Activated naive CD4-positive, alpha-beta T cell treated with anti-CD3 and anti-CD28 coated beads for 36 hours (primary cell): ENCODE measurements at places on chromosomes 6 and 20.

- DNase-seq = no peak
Observed at GRCh38 chr6:170096191-170096802, 194.6 kb downstream of the DLL1 start.

DNA sequence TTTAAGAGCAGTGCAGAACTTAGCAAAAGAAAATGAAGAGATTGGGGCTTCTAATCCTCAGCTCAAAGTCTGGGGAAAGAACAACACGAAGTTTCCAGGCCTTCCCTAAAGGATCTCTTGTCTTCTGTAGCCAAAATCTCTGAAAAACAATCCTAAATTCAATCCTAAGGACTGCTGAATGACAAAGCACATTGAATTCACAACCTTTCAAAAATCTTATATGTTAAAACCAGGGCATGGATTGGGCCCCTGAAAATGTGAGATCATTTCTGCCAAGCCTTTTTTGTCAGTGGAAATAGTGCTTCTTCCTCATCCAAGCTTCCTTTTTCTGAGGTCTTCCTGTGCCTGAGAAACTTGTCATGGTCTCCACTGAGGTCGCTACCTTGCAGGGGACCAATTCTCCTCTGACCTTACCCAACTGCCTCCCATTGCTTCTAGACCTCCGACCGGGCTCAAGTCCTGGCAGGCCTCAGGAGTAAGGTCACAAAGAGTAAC lies 126.2 kb upstream of the ARID1B start:
- DNase-seq = no peak

DNA sequence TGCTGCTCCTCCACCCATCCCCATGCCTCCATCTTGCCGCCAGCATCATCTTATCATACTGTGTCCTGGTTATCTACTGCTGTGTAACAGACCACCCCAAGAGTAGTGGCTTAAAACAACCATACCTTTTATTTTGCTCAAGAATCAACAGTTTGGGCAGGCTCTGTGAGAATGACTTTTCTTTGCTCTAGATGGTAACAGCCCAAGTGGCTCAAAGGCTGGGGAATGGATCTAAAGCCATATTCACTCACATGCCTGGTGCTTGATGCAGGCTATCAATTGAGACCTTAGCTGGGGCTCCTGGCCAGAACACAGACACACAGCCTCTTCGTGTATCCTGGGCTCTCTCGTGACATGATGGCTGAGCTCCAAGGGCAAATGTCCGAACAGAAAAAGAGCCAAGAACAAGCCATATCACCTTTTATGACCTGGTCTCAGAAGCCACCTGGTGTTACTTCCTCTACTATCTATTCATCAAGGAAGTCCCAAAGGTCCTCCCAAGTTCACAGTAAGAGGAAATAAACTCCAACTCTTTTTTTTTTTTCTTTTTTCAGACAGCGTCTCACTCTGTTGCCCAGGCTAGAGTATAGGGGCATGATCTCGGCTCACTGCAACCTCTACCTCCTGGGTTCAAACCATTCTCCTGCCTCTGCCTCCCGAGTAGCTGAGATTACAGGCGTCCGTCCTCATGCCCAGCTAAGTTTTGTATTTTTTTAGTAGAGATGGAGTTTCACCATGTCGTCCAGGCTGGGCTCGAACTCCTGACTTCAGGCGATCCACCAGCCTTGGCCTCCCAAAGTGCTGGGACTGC lies 159.3 kb upstream of the JARID2 start:
- no peak for DNase-seq

DNA sequence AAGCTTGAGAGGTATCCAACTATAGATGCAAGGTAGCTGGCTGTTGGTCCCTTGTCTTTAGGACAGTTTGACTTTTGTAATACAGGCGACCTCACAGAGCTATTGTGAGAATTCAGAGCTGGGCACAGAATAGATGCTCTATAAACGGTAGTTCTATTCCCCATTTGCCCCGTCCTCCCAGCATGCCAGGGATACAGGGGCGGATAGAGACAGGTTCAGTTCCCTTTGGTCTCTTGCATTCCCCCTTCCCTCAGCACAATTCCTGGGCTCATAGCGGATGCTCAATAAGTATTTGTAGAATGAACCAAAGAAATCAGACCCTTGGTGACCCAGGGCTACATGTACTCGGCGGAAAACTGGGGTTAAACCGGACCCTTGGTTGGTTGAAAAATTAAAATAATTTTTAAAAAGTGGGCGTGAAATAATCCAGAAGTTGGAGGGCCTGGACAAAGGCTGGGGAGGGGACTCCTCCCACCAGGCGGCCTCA lies 707 bp upstream of the TOP1 start:
- DNase-seq = no peak

DNA sequence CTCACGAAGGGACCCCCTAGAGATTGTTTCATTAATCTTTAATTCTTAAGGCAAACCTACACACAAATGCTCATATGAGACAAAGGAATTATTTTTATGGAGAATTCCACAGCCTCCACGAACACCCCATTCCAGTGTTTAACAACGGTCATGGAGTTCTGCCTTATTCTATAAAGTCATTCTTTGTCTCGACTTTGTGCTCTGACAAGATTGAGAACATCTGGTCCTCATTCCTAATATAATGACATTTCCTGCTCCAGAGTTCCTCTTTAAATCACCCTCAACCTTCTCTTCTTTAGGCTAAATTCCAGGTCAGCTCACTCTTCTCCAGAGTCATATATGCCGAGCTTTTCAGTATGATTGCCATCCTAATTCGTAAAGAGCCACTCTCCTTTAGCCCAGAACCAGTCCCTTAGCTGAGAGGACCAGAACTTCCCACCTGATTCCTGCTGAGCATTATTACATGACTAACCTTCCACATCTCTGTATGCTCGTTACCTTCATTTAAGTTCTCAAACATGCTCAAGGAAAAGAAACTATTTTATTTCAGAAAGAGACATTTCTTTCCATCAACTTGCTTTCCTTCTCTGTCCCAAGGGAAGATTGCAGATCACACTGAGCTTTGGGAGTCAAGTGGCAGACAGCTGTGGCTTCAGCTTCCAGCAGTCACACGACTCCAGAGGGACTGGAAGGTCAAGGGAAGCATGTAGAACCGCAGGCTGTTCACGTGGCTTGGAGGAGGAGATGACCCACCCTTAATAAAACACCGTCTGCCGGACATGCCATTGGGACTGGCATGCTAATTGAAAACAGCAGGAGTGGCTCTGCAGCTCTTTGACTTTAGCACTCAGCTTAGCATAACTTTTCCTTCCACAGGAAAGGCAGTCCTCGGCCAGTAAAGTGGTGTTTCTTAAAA lies 467.1 kb upstream of the HSF2 start:
- DNase-seq = no peak

GRCh38 chr6:652865-653264 lies 4.0 kb downstream of the HUS1B start:
- no peak for DNase-seq

- DNase-seq = no peak
Observed at GRCh38 chr6:143695130-143695968, 17.6 kb downstream of the PHACTR2 start.

DNA sequence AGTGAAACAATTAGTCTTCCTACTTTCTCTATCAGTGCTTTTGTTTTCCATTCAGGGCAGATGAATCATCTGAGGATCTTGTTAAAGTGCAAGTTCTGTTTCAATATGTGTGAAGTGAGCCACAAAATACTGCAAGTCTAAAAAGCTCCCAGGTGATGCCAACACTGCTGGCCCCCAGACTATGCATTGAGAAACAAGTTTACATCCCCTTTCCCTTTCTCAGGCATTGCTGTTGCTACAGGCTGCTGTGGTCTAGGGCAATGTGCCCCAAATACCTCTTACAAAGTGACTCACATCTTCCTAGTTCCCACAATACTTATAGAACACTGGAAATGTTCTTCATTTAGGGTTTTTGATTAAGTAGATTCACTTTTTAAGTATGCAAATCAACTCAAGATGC lies 31.8 kb downstream of the ABRACL start:
- DNase-seq = peak; percentile 50

DNA sequence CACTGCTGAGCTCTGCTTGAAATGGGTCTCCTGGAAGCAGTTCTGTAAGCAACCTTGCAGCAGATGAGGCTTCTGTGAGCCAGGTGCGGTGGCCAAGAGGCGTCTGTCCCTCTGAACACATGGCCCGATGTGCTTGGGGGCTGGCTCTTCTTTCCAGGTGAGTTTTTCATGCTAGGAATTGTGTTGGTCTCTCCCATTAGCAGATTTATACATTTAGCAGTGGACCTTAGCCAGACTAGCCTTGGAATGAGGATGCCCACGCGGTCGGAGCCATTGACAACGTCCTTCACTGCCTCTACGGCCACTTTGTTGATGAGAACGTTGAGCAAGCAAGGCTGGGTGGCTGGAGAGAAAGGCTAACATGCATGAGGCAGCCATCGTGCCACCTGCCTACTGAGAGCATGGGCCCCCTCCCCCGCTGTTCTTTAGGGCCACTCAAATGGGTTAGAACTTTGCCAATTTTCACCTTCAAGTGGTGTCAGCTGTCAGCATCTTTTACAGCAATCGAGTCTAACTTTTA lies 33.5 kb downstream of the ERMARD start:
- no peak for DNase-seq

- no peak for DNase-seq
Observed at GRCh38 chr20:57378646-57379262, 12.4 kb upstream of the RBM38 start.

DNA sequence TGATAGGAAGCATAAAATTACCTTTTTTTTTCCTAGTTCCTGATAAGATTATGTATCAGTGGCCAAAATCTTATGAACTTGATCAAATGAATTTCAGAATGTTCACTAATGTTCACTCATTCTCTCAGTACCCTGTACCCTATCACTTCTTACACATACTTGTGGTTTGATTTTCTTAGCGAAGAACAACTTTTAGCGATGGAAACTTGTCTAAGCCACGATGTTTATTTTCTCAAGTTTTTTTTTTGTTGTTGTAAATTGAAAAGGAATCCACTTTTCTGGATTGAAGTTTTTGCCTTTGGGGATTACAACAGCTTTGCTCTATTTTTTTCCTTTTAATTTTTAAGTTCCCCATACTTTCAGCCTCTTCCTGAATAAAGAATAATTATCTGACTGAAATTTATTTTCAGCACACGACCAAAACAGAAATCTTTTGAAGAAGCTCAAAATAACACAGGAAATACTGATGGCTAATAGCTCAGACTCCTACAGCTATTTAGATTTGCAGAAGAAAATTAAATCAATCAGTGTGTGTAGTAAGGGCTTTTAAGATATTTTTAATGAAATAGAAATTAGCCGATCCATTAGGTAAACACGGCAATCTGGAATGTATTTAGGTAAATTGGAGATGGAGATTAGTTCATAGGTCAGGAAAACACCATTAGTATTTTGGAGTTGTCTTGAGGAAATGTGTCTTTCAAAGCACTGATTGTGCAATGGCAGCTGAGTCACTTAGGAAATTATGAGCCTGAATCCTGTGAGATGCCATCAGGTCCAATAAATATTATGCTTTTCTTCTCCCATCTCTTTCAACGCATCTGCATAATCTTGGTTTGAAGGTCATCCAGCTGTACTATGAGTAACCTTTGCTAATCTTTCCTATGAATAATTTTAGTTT lies 217.5 kb downstream of the GJA1 start:
- DNase-seq = peak; percentile 8

GRCh38 chr6:116954335-116954734 lies 77.3 kb downstream of the RFX6 start:
- DNase-seq = no peak

DNA sequence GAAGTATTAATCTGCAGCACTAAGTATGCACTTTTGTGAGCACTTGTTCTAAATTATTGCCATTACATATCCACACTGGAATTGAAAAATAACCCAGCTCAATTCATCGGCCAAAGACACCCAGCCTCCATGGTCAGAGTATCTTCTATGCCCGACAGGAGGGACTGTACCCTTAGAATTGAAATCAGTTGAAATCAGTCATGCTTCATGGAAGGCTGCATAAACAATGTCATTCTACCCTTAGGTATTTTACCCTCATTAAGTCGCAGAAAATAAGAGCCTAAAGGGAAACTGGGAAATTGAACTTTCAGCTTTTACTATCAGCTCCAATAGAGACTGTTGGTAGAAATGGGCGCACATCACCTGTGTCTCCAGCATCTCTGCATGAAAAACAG lies 2.9 kb upstream of the RAMACL start:
- no peak for DNase-seq

DNA sequence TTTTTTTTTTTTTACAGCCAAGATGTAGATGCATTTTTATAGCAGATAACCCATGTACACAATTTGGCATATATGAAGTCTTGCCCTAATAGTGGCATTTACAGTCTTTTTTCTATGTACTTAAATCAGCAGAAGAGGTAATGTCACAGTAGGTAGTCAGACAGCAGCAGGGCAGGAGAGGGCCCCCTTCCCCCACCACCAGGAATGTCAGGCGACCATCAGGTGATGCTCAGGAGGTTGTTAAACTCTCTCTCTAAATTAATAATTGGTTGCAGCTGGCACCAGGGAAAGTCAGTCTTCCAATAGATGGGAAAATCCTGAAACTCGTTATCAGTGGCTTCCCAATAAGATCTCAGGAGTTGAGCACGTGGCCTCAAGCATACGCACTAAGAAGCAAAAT lies 188.0 kb upstream of the ADGRB3 start:
- no peak for DNase-seq

DNA sequence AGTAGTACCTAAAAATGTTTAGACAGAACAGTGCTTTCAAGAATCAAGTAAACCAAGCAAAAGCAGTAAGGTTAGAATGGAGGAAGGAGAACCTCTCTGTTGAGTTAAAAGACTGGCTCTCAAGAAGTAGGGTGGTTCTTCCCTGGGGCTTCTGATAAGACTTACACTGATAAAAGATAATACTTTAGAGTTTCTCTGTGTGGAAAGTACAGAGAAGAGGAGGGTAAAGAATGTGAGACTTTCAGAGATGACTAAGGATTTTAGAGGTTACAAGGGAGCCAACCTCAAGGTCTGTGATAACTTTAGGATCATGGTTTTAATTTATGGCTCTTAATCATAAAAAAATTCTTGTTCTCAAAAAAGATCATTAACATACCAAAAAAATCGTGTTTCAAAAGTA lies 30.9 kb upstream of the ALDH8A1 start:
- no peak for DNase-seq

DNA sequence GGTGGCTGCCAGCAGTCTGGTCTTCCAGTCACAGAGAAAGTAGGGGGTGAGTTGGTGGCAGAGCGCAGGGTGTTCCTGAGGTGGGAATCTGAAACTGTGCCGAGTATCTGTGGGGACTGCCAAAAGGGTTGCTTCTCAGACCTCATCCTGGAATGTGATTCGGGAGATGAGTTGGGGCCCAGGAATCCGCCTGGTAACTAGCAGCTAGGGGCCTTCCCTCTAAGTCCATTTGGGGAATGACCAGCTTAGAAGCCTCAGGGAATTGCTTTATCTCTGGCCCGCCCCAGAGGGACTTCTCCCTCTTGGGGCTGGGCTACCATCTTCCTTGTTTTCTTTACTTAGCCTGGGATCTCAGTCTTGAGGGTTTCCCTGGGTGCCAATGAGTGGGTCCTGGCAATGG lies 49.6 kb downstream of the MOCS1 start:
- no peak for DNase-seq
